Fibroblast of skin of back (primary cell): ENCODE measurements at places on chromosomes 11 and 22.

DNA sequence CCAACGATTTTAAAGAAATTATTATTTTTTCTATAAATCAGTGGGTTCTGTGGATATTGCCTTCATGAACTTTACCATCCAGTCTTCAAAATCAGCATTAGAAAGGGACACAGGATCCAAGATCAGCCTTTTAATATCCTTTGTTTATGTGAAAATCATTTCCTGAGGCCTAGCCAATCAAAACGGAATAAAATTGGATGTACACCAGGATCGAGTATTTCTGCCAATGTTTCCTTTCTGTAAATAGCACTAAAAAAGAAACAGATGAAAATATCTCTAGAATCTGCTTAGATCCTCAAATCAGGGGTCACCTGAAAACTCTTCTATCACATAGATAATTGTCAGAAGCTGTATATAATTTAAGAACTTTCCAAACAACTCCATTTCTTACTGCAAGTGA, 1598.5 kb downstream of the LRRC4C start:
- DNase-seq = no peak

- DNase-seq = no peak
These were observed 5.8 kb downstream of the ARSA start for GRCh38 chr22:50621948-50622722.

DNA sequence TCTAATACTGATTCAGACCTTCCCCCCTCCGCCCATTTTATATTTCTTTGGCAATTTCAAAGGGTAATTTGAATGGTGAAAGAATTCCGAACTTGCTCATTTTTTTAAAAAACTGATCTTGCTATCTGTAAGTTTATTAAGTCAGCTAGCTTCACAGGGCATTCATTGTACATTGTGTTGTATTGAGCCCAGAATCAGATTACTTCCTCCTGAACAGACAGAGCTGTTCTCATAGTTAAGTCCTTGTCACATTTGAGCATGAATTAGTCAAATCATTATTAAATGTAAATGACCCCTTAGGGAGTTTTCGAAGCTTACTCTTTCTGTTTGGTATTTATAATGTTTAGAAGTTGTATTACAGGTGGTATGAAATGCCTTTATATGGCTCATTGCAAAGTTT, 34.4 kb downstream of the CYP2R1 start:
- no peak for DNase-seq

DNA sequence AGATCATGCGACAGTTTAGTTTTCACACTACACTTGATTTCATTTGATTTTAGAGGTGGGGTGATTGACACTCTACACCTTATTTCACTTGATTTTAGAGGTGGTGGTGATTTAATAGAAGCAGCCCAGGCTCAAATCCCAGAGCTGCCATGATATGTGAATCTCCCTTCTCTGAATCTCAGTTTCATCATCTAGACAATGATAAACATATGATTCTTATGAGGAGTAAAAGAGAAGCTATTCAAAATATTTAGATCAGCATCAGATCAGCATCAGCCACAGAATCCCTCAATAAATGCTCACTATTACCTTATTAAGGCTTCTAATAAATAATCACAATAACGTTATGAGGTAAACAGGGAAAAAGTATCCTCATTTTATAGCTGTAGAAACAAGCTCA, 98.8 kb downstream of the MSANTD4 start:
- DNase-seq = no peak

GRCh38 chr22:50247748-50248147, 2.9 kb upstream of the TUBGCP6 start:
- DNase-seq = peak; percentile 58

GRCh38 chr11:66985508-66986177, 10.5 kb downstream of the C11orf86 start:
- DNase-seq = no peak

GRCh38 chr11:26904132-26904531, 89.8 kb upstream of the FIBIN start:
- DNase-seq = no peak

DNA sequence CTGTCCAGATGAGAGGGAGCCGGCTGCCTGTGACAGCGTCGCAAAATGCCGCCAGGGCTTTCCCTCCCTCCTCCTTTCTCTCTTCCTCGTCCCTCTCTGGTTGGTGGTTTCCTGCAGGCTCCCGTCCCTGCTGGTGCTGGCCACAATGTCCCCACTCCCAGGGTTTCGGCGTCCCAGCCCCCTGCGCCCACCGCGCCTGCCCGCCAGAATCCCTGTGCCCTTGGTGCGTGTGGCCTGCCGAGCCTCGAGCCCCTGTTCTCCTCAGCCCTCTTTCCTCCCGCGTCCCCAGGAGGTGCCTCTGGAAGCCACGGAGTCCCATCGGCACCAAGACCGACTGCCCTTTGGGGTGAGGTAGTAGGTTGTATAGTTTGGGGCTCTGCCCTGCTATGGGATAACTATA, 37.9 kb upstream of the PPARA start:
- DNase-seq = no peak

DNA sequence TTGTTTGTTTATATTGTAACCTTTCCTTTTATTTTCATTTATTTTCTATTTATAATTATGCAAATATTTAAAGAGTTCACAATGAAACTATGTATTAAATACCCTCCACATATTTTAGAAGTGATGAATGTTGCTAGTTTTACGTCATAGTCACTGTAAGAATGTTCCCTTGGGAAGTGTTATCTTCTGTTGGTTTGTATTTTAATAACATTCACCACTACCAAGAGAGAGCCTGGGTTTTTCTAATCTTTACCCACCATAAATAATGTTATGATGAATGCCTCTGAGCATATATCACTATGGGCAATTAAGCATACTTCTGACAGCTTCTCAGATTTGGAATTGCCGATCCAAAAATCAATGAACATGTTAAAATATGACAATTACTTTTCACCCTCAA, 80.7 kb downstream of the GGT1 start:
- DNase-seq = peak; percentile 88

GRCh38 chr11:67375320-67376055, 2.1 kb upstream of the CLCF1 start:
- no peak for DNase-seq

DNA sequence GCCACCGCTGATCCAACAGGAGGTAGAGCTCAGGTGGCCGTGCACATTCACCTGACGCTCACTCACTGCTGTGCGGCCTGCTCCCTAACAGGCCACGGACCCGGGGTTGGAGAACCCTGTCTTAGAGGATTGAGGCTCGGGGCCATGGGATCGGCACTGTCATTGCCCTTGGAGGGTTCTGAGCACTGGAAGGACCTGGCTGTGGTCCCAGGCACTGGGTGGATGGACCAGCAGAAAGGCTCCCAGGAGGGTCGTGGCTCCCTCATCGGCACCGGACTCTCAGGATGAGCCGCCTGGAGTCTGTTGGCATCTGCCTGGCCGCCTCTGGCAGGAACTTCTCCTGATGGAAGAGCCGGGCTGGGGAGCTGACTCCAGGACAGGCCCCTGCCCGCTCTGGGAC, 6.5 kb downstream of the KCNQ1 start:
- DNase-seq = no peak

DNA sequence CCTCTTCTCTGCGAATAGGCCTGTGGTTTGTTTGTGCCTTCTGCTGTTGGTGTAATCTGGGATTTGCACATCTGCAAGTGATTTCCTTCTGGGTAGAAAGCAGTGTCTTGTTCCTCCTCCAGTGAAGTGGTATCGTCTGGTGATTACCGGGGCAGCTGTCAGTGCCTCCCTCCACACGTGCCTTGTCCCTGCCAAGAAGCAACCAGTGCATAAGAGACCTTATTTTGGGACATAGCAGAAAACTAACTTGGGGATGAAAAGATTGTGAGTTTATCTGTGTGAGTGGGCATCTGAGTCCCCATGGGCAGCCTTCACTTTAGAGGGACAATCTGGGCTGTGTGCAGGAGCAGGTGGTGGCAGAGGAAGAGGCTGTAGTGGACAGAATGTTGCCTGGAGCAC, 71.5 kb upstream of the SORL1-AS1 start:
- no peak for DNase-seq

DNA sequence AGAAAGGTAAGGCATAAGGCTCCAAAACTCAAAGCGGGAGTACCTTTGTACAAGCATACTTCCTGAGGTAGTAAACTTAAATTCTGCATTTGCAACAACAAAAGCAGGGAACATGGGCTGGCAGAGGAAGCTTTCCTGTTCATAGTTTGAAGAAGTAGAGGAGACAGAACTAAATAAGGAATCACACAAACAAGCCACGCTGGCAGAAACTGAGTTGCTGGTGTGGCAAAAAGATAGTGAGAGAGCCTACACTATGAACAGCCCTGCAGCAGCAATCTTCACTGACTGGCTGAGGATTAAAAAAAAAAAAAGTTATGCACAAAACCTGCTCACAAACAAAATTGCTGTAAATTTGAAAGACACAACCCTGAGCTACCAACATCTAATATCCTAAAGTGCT, 46.5 kb downstream of the FCHSD2 start:
- peak; percentile 26 for DNase-seq
